Activated CD8-positive, alpha-beta memory T cell treated with anti-CD3 and anti-CD28 coated beads for 1 hour (primary cell): ENCODE measurements at places on chromosomes 11 and 22.
A peak's percentile ranks its signal among the peaks of the same experiment; 100 is the strongest.

GRCh38 chr11:74602637-74603556, 10.5 kb downstream of the POLD3 start:
- DNase-seq = no peak

DNA sequence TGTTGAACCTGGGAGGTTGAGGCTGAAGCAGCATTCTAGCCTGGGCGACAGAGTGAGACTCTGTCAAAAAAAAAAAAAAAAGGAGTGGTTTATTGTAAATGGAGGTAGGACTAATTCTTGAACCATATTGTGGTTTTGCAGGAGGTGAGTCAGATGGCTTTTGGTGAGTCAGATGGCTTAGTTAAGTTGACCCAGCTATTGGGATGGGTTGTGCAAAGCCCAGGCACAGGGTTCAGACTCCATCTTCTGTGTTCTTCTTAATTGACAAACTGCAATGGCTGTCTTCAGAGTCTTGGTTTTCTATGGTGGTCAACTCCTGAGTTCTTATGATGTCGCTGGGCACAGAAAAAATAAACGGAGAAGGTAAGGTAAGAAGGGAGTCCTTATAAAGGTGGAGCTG, 182.7 kb downstream of the ADAMTS15 start:
- no peak for DNase-seq

DNA sequence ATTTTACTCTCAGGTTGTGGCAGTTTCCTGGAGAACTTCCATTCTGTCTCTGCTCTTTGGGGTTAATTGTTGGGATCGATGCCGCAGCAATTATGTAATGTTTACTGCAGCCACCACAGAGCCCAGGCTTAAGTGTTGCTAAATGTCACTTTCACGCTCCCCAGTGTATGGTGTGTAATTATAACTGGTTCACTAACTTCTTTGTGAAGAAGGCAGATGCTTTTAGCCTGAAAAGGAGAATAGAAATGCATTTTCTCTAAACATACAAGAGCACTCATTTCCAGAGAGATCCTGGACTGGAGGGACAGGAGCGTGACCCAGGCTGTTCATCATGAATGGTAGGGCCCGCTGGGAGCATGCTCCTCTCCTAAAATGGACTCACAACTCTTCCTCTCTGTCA, 132.2 kb upstream of the PLET1 start:
- DNase-seq = no peak

GRCh38 chr11:40787224-40787623, 672.2 kb downstream of the LRRC4C start:
- no peak for DNase-seq

DNA sequence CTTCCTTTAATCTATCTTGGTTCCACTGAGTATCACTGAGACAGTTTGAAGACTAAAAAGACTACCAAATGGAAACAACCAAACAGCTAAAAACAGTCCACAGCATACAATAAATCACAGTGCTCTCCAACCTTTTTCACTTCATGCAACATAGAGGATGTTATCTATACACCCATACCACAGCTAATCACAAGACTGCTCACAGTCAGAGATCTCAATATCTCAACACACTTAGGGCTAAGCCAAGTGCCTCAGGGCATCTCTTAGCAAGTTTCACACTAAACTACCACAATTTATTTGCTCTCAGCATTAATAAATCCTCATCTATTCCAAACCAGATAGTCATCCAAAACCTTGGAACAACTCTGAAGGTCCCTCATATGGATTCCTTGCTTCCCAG, 129.4 kb downstream of the SBF2 start:
- DNase-seq = no peak

DNA sequence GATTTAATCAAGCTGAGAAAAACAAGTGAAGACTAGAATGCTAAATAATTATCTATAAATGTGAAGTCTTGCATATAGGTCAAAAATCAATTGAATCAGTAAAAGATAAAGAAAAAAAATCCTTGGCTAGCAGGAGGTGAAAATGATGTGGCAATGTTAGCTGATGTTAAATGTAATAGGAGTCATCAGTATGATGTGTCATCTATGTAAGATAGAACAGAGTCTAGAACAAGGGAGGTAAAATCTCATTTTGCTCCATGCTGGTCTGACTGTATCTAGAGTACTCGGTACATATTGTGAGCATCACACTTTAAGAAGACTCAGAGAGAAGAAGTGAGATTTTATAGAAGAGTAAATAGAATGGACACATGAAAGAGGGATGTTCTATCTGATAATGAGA, 721.2 kb downstream of the ETS1 start:
- DNase-seq = no peak

DNA sequence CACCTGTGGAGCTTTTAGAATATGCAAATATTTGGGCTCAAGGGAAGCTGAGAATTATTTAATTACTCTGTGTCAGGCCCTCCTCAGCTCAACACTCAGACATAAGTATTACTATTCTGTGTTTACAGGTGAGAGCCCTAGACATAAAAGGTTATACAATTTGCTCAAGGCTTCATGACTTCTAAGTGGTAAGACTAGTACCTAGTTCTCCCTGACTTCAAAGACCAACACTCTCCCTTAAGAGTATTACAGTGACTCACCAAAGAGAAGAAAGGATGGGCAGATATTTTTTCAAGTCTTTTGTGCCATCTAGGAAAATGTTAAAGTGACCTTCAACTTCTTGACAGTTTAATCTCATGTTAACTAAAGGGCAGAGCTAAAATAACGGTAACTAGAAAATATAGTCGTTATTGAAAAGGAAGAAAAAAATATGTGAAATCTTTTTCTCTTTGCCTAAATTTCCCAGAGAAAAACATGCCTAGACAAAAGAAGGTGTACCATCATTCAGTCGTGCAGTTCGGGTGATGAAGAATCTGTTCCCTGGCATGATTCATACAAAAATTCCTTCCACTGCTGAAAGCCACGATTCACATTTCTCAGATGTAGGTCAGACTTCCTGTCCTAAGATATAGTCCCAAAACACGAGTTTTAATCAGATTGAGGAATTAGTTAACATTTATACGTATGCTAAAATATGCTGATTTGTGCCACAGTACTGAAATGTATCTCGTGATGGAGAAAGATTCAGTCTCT, 849.1 kb upstream of the API5 start:
- no peak for DNase-seq

DNA sequence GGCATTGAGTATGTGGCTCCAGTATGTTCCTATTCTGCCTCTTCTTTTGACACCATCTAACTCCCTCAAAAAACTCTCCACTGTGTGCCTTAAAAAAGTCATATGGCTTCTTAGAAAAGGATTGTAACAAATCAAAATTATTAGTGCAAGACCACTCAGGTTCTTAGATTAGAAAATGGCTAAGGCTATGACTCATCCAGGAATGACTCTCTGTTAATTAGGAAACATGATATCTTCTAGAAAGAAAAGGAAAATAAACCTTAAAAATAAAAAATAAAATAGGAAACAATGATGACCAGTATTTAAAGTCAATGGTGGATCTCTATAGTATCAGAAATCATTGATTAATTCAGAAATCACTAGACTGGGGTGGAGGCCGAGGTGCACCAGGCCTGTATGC, 21.7 kb downstream of the SLC25A17 start:
- DNase-seq = no peak

DNA sequence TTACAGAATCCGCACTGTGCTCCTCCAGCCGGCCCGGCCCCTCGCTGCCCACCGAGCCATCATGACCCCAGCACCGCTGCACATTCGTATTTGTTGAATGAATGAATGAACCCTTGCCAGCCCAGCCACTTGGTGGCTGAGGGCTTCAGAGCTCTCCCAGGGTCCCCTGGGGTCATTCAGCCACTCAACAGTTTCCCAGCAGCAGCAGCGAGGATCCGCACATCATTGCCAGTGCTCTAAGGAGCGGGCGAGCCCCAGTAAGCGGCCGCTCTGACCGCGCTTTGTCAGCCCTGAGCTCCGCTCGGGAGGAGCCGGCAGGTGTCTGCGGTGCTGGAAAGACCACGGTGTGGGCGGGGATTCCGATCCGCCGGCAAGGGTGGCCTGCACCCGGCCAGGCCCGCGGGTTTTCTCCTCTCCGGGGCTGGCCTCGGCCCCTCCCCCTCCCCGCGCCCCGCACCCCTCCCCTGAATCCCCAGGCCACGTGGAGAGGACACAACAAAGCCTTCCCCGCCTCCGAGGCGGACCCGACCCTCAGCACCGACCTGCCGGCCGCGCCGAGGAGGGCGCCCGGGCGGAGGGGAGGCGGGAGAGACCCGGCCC, 563 bp downstream of the BID start:
- DNase-seq = peak; percentile 48

DNA sequence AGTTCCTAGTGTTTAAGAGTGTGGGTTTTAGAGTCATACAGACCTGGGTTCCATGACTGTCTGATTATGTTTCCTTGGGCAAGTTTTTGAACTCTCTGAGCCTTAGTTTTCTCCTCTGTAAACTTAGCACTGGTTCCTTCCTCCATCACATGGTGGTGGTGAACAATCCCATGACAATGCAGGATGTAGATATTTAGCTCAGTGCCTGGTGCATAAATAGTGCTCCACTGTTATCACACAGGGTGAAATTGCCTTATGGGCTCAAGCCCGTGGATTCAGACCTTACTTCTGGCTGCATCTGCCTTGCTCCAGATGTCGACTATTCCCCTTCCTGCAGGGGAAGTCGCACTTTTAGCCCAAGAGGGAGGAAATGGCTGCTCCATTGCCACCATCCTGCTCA, 62.7 kb downstream of the LDLRAD3 start:
- no peak for DNase-seq

- no peak for DNase-seq
Observed at GRCh38 chr11:112306230-112306629, 45.6 kb upstream of the PLET1 start.

GRCh38 chr11:94681140-94681539, 87.0 kb upstream of the AMOTL1 start:
- no peak for DNase-seq

- no peak for DNase-seq
Observed at GRCh38 chr11:66326261-66327111, 9.6 kb upstream of the CD248 start.

- DNase-seq = no peak
Observed at GRCh38 chr22:31945443-31945855, 1.1 kb downstream of the YWHAH start.

DNA sequence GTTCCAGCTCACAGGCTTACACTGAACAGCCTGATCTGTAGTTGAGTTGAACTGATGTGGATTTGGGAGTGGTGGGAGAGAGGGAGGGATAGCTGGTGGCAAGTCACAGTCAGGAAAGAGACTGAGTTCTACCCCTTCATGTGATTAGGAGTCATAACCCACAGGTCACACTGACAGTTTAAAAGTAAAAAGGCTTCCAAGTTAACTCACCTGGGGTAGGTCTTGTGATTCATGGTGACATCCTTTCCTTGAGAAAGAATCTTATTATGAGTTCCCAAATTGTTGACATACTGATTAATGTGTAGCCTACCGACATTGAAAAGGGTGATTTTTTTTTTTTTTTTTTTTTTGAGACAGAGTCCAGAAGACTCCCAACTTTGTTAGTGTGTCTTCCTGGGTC, 5.4 kb downstream of the IZUMO1R start:
- no peak for DNase-seq

DNA sequence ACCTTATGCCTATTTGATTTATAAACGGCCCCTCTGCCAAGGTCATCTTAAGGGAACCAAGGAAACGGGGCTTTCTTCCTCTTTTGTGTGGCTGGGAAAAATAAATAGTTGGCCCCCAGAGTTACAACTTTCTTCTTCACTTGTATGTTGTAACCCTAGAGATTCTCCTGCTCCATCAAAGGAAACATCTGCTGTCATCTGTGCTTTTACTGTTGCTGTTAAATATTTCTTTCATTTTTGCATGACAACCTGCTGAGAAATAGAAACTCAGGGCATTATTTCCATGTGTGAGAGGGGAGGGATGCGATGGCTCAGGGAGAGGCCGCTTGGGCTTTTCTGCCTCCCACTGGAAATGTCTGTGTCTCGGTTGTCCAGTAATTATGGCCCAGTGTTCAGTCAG, 21.8 kb upstream of the CDC42EP2 start:
- no peak for DNase-seq

DNA sequence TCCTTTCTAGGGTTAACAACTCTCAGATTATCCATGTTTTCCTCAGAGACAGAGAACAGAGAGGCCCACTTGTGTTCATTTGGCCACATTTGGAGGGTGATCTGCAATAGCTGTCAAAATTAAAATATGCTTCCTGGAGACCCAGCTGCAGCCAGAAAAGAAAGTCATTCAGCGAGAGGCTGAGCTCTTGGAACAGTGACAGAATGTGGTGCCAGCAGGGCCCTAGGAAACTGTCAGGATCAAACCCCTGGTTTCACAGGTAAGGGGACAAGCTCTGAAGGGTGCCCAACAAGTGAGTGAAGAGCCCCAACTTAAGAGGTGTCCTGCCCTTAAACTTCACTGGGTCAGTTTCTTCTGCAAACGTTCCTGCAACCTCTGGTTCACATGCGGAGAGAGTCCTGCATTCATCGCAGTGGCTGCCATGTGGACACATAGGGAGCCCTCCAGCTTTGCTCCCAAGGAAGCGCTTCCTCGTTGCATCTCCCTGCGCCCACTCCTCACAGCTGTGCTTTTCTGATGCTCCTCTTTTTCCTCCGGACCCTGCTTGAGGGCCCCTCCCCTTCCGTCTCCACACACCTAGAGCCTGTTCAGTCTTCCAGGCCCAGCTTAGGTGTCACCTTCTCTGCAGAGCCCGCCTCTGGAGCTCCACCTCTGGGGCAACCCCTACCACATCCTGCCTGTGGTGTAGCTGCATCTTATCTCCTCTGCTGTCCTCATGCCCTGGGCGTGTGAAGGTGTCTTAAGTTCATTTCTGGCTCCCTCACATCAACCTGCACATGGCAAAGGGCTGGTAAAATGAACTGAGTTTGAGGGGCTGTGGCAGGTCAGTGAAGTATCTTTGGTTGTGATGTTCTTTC, 3.9 kb downstream of the UCP3 start:
- peak; percentile 68 for DNase-seq

- DNase-seq = no peak
Observed at GRCh38 chr22:39748877-39749276, 144.7 kb downstream of the ENTHD1 start.

DNA sequence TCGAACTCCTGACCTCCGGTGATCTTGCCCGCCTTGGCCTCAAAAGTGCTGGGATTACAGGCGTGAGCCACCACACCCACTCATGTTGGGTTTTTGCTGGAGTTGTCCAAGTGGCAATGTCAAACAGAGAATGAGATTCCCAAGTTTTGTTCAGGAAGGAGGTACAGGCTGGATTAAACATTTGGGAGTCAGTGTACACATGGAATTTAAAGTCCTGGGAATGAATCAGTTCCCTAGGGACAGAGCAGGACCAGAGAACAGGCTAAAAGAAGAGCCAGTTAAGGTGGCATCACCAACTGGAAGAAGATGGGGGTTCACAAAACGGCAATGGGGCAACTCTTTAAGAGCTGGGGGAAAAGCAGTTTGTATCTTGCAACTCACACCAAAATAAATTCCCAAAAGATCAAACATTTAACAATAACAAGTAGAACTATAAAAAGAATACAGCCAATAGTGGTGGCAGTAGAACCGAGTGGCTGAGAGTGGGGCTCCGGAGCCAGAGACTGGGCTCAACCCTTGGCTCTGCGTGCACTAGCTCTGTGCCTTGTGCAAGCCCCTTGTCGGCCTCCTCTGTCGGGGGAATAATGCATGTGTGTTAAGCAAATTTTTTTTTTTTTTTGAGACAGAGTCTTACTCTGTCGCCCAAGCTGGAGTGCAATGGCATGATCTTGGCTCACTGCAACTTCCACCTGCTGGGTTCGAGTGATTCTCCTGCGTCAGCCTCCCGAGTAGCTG, 33.8 kb upstream of the CTSD start:
- DNase-seq = no peak
